ENCODE measurements at places on chromosomes 6 and 20. TPM values are rescaled to one million over a fixed set of nuclear protein-coding genes. Genes with fewer than 3 reads are reported as not detected.
A peak's percentile ranks its signal among the peaks of the same experiment; 100 is the strongest.

GRCh38 chr6:10396785-10397184 is 18.1 kb downstream of the TFAP2A start:
- no peaks in the 10 kb centered on the region for H3K36me3 ChIP-seq
- no peak for DNase-seq
- H3K4me1 ChIP-seq = no peaks in the 10 kb centered on the region
- peaks cover 75% of the 10 kb centered on the region for H3K27me3 ChIP-seq
- no peak overlapping the region for H3K27ac ChIP-seq

DNA sequence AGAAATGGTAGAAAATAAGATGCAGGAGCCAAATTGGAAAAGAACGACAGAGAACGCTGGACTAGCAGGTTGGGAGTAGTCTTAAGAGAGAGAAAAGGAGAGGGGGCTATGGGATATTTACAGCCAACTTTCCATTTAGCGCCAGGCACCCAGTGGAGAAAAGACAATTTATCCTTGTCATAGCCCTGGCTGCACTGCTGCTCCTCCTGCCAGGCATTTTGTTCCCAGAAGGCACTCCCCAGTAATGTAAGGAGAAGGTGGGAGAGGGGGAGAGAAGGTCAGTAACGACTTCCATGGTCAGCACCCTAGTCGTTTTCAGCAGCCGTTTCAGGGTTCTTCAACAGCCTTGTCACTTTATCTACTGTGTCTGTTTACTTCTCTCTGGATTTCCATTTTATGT is 159.0 kb downstream of the TRMT11 start:
- no peaks in the 10 kb centered on the region for H3K4me1 ChIP-seq
- no peaks in the 10 kb centered on the region for H3K36me3 ChIP-seq
- H3K27me3 ChIP-seq = no peaks in the 10 kb centered on the region

Gene STX16
- polyA plus RNA-seq = 82.5 TPM

Gene CCN5
- polyA plus RNA-seq = 19.1 TPM

GRCh38 chr6:167819576-167819975 is 7.1 kb upstream of the AFDN start:
- no peaks in the 10 kb centered on the region for H3K27me3 ChIP-seq
- DNase-seq = no peak
- no peaks in the 10 kb centered on the region for H3K36me3 ChIP-seq
- no peak overlapping the region for H3K4me3 ChIP-seq

- H3K36me3 ChIP-seq = no peaks in the 10 kb centered on the region
- no peak overlapping the region for H3K4me3 ChIP-seq
- no peaks in the 10 kb centered on the region for H3K27me3 ChIP-seq
Measured at GRCh38 chr6:131292145-131292938, 157.1 kb downstream of the AKAP7 start.

DNA sequence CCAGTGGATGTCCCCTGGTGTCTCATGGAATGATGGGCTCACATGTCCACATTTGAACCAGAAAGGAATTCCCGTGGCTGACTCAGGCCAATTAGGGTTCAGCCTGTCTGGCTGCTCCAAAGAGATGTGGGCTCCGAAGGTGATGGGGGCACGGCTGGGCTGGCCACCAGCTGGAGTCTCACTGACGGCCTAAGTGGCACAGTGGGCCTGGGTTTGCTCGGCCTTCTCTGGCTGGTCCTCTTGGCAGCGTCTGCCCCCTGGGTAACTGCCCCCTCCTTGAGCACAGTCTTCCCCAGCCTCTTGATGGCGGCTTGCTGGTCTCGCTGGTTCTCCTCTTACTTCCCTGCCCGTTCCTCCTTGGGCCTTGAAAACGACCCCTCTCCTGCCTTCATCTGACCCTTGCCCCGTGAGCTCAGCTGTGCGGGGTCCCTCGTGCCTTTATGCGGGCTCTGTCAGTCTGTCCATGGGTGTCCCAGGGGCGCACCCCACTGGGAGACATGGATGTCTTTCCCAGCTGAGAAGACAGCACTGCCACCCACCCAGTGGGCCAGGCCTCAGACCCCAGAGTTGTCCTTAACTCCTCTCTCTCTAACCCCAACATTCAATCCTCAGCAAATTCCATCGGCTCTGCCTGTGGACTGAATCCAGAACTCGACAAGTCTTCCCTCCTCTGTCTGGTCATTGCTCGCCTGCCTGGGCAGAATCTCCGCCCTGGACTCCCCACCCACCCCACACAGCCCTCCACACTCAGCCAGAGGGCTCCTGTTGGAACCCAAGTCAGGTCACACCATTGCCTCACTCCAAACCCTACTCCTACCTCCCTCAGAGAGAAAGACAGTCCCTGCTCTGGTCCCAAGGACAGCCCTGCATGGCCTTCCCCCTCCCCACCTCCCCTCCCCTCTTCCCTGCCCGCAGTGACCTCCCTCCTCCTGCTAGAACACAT is 78.7 kb downstream of the CEBPB start:
- H3K27ac ChIP-seq = peak overlapping the region; percentile 44
- no peaks in the 10 kb centered on the region for H3K36me3 ChIP-seq
- H3K4me3 ChIP-seq = no peak overlapping the region
- peaks cover 28% of the 10 kb centered on the region for H3K4me1 ChIP-seq
- H3K27me3 ChIP-seq = no peaks in the 10 kb centered on the region

- H3K36me3 ChIP-seq = no peaks in the 10 kb centered on the region
- H3K27me3 ChIP-seq = peaks cover 12% of the 10 kb centered on the region
- DNase-seq = no peak
- H3K4me3 ChIP-seq = no peak overlapping the region
Measured at GRCh38 chr6:35775031-35775430, 1.4 kb upstream of the CLPSL2 start.

DNA sequence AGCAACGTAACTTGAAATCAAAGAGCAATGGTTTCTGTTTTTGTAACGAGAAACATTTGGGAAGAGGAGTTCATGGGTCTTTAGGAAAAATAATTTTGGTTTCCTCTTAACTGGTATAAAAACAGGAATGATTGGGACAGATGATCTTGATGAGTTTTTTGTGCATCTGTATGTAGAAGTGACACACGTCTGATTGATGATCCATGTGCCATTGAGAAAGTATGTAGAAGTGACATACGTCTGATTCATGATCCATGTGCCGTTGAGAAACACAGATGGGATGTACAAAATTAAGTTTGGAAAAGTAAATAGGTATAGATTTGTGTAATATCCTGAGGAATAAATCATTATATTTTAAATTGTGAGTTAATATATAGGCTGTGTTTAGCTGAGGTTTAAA is 2.1 kb downstream of the KIAA1586 start:
- H3K27me3 ChIP-seq = no peaks in the 10 kb centered on the region
- peaks cover 36% of the 10 kb centered on the region for H3K36me3 ChIP-seq
- no peak for DNase-seq
- no peak overlapping the region for H3K4me3 ChIP-seq
- no peaks in the 10 kb centered on the region for H3K4me1 ChIP-seq

Gene TREML2
- not detected for polyA plus RNA-seq

DNA sequence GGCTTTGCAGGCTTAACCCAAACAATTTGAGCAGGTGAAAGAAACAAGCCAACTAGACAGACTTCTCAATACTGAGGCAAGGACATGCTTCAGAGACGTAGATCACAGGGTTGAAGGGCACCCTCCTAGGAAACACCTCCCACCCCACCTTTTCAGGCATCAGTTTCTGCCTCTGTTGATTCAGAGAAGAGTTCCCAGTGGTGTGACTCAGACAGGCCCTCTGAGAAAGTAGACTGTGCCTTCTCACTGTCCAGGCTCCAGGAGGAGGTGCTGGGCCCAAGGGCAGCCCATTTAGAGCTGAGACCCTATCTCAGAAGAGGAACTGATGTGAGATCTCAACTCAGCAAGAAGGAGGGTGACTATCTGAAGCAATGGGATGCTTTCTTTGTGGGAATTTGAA is 108.1 kb downstream of the FAM50B start:
- H3K4me1 ChIP-seq = no peaks in the 10 kb centered on the region
- DNase-seq = no peak
- H3K27me3 ChIP-seq = no peaks in the 10 kb centered on the region
- no peak overlapping the region for H3K27ac ChIP-seq
- H3K4me3 ChIP-seq = no peak overlapping the region
- no peaks in the 10 kb centered on the region for H3K36me3 ChIP-seq

Gene ZFAND3
- polyA plus RNA-seq = 28.4 TPM

Gene PRSS16
- polyA plus RNA-seq = 1.1 TPM

- H3K36me3 ChIP-seq = no peaks in the 10 kb centered on the region
- no peak overlapping the region for H3K4me3 ChIP-seq
- no peak overlapping the region for H3K27ac ChIP-seq
- no peak for DNase-seq
Measured at GRCh38 chr6:116467096-116467495, 5.9 kb downstream of the CALHM6 start.
